Activated B cell treated with CpG ODN at 0.5 μM for 24 hours (primary cell): ENCODE measurements at places on chromosomes 5 and 9.
A peak's percentile ranks its signal among the peaks of the same experiment; 100 is the strongest.

- H3K27me3 ChIP-seq: no peaks in the 10 kb centered on the region
- no peak for DNase-seq
- peaks cover 59% of the 10 kb centered on the region for H3K36me3 ChIP-seq
- no peak overlapping the region for H3K4me3 ChIP-seq
Observed at GRCh38 chr5:55645304-55645703, 66.8 kb downstream of the SLC38A9 start.

DNA sequence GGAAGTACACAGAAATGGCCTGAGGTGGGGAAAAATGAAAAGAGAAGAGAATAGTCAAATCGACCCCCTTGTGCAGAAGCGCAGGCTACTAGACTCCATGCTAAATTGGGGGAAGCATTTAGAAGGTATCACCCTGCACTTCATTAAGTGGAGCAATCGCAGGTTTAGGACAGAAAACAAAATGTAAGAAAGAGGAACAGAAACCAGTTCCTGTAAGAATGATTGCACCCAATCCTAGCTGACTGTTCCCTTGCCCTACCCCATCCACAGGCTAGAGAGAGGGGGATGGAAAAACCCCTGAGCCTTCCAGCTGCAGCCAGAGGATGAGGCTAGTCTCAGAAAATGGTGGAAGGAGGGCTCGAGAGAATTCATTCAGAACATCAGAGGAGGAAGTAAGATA is 23.9 kb upstream of the PPP1R2B start:
- peaks cover 7% of the 10 kb centered on the region for H3K4me1 ChIP-seq
- H3K27ac ChIP-seq: no peak overlapping the region
- no peak for DNase-seq
- H3K36me3 ChIP-seq: no peaks in the 10 kb centered on the region
- peaks cover 8% of the 10 kb centered on the region for H3K27me3 ChIP-seq

DNA sequence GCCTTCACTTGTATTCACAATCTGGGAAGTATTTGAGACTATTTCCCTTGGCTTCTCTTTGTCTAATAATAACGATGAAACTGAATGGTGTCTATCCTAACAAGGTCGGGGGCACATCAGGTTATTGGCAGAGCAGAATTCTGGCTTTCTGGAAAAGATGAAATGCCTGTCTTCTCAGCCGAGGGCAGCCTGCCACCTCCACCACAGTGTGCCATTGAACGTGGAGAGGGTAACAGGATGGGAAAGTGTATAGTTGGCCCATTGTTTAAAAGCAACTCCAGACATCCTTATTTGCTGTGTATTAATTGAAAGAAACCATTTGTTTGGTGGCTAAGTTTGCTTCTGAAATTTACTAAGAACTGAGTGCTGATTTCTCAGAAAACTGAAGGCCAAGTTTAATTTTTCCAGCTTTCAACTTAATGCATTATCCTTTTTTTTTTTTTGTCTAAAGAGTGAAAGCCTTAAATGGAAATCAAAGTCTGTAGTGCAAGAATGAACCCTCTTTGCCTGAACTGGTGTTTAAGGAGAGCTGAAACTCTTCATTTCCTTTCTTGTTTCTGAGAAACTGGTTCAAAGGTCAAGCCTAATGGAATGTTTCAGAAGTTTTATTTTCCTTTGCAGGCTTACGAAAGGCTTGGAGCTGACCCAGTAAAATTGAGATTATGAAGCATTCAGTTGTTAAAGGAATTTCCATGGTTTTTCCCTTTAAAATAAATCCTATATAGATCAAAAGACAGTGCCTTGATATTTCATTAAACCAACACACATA is 563.7 kb upstream of the DAP start:
- no peak for DNase-seq
- no peaks in the 10 kb centered on the region for H3K36me3 ChIP-seq
- no peak overlapping the region for H3K27ac ChIP-seq
- H3K4me1 ChIP-seq: no peaks in the 10 kb centered on the region
- no peaks in the 10 kb centered on the region for H3K27me3 ChIP-seq

DNA sequence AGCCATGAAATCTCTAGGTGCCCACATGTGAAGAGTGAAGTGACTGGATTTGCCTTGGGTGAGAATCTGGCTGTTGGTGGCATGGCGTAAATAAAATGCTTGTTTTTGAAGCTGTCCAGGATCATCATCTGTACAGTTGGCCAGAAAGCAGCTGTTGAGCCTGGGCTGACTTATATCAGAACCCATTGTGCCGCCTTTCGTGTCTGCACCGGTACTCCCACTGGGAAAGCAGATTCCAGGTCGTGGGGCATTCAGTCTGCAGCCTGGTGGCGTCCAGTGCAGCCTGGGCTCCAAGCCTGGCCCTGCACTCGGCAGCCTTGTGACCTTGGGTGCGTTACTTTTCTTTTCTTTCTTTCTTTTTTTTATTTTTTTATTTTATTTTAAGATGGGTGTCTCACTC is 27.8 kb downstream of the PRRC2B start:
- H3K27ac ChIP-seq: no peak overlapping the region
- H3K4me3 ChIP-seq: no peak overlapping the region
- H3K27me3 ChIP-seq: no peaks in the 10 kb centered on the region
- peaks cover 43% of the 10 kb centered on the region for H3K36me3 ChIP-seq
- peaks cover 71% of the 10 kb centered on the region for H3K4me1 ChIP-seq
- DNase-seq: no peak

- peak overlapping the region; percentile 76 for H3K27ac ChIP-seq
- peak overlapping the region; percentile 33 for H3K4me3 ChIP-seq
- H3K36me3 ChIP-seq: no peaks in the 10 kb centered on the region
- no peaks in the 10 kb centered on the region for H3K27me3 ChIP-seq
- H3K4me1 ChIP-seq: peaks cover 36% of the 10 kb centered on the region
Observed at GRCh38 chr5:138459311-138459933, 5.9 kb upstream of the EGR1 start.

- H3K36me3 ChIP-seq: no peaks in the 10 kb centered on the region
- H3K27me3 ChIP-seq: peaks cover 11% of the 10 kb centered on the region
- DNase-seq: no peak
- no peak overlapping the region for H3K4me3 ChIP-seq
Observed at GRCh38 chr9:76917299-76917698, 11.4 kb upstream of the PRUNE2 start.

DNA sequence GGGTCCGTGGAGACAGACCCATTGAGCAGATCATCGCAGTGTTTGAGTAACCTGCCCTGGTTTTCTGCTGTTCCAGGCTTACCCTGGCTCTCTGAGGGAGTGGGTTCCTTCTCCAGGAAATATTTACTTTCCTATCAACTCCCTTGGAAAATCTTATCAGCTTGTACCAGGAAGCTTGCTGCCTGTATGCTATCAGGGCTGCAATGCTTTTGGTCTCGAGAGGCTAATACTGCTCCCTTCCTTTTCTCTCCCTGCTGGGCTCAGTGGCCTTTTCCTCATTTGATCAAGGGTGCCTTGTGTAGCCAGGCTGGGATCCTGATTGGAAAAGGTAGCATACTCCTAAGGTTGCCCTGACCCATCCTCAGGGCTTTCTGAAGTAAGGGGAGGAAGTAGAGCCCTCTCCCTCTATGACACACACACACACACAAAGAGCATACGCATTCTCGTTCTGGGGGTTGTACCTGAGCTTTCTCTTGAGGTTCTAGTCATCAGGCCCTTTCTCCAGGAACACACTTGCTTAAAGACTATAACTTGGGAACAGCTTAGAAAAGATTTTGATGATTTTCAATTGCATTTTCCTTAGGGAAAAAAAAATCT is 41.6 kb downstream of the CYSTM1 start:
- no peaks in the 10 kb centered on the region for H3K27me3 ChIP-seq
- H3K36me3 ChIP-seq: no peaks in the 10 kb centered on the region
- H3K4me1 ChIP-seq: peaks cover 16% of the 10 kb centered on the region
- DNase-seq: no peak
- H3K4me3 ChIP-seq: no peak overlapping the region

DNA sequence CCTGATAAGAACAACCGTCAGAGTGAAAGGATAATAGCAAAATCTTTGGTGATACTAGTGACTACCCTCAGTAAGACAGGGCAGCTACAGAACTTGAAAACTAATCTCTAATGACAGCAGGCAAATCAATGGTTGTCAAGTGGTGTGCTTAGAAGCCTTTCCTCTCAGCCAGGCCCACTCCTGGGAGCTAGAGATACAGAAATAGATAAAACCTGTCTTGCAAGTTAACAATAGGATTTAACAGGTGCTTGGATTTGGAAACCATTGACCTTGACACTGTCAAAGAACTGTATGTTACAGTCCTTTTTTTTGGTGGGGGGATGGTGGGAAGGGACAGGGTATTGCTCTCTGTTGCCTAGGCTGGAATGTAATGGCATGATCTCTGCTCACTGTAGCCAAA is 118.6 kb downstream of the BASP1 start:
- no peaks in the 10 kb centered on the region for H3K4me1 ChIP-seq
- DNase-seq: no peak
- no peak overlapping the region for H3K4me3 ChIP-seq
- H3K36me3 ChIP-seq: no peaks in the 10 kb centered on the region
- H3K27ac ChIP-seq: no peak overlapping the region
- H3K27me3 ChIP-seq: no peaks in the 10 kb centered on the region
